ENCODE measurements at places on chromosomes 4 and X. TPM values are rescaled to one million over a fixed set of nuclear protein-coding genes. Genes with fewer than 3 reads are reported as not detected.

The SOWAHB gene
- total RNA-seq: not detected

- no peak for DNase-seq
These were observed 624.1 kb upstream of the GNPDA2 start for GRCh38 chr4:45350438-45350837.

DNA sequence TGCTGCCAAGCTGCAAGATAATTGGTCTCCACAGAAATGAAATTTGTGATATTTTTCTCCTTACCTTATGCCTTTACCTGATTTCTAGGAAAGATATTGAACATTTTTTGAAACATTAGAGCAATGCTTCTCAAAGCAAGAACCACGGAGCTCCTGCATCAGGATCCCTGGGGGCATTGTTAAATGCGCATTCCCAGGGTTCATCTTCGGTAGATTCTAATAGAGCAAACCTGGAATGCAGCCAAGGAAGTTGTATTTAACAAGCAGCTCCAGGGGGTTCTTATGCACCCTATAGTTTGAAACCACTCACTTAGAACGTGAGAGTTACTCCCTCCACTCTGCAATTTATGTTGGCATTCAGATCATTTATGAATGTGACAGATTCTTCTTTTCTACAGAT is 126.2 kb downstream of the SLC39A8 start:
- DNase-seq: no peak

GRCh38 chr4:173417833-173418232 is 18.9 kb upstream of the SCRG1 start:
- no peak for DNase-seq

GRCh38 chrX:6678313-6678712 is 143.4 kb upstream of the VCX3A start:
- DNase-seq: no peak

Data from B cell (primary cell).